ENCODE measurements at places on chromosomes 16 and 17.

DNA sequence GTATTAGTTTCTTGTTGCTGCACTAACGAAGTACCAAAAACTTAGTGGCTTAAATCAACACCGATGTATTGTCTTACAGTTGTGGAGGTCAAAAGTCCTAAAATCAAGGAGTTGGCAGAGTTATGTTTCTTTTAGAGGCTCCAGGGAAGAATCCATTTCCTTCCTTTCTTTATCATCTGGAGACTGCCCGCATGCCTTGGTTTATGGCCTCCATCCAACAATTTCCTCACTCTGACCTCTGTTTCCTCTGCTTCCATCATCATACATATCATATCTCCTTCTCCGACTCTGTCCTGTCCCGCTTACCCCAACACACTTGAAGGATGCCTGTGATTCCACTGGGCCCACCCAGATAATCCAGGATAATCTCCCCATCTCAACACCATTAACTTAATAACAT is 627.8 kb downstream of the KCNJ2 start:
- no peak for DNase-seq

- DNase-seq, result peak; percentile 24
These were observed 75.5 kb downstream of the GPRC5B start for GRCh38 chr16:19809121-19809635.

DNA sequence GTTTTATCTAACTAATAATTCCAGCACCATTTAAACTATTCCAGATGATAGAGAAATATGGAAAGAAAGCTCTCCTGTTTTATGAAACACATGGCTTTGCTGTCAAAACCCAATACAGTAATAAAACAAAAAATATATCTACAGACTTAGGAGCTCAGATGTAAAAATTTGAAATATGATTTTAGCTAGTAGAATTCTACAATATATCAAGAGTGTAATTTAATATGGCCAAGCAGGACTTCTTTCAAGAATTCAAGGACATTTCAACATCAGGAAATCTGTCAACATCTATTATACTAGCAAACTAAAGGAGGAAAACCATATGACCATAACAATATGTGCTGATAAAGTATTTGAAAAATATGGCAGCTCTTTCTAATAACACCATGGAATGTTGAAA is 57.5 kb downstream of the CCDC182 start:
- no peak for DNase-seq

DNA sequence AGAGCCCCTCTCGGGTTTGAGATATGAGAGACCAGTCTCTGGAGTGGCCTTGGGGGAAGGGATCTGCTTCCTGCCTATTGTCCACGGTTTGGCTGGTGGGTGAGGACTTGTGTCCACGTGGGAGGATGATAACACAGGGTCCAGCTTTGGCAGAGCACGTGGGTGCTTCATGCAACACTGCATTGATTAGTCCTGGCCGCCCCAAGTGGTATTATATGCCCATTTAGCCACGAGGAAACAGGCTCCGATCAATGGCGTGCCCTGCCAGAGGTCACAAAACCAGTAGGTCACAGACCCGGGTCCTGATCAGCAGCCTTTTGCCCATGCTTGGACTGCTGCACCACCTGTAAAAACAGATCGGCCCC is 141.6 kb downstream of the RGS9 start:
- no peak for DNase-seq

DNA sequence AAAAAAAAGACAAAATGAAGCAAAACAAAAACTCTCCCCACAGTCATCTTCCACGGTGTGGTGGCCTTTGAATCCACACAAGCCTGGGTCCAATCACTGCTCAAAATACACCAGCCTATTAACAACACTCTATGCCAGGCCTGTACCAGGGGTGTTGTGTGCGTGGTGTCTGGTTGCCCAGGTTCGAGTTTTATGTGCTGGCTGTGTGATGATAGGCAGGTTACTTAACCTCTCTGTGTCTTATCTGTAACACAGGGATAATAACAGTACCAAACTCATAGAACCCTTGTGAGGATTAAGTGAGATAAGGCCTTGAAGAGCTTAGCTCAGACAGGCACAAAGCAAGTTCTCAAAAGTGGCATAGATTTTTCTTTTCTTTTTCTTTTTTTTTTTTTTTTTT is 235.2 kb downstream of the PARN start:
- DNase-seq, result no peak
